ENCODE measurements at places on chromosomes 4 and X.
A peak's percentile ranks its signal among the peaks of the same experiment; 100 is the strongest.

- DNase-seq, result peak; percentile 53
Measured at GRCh38 chr4:168498251-168498650, 1.4 kb downstream of the PALLD start.

DNA sequence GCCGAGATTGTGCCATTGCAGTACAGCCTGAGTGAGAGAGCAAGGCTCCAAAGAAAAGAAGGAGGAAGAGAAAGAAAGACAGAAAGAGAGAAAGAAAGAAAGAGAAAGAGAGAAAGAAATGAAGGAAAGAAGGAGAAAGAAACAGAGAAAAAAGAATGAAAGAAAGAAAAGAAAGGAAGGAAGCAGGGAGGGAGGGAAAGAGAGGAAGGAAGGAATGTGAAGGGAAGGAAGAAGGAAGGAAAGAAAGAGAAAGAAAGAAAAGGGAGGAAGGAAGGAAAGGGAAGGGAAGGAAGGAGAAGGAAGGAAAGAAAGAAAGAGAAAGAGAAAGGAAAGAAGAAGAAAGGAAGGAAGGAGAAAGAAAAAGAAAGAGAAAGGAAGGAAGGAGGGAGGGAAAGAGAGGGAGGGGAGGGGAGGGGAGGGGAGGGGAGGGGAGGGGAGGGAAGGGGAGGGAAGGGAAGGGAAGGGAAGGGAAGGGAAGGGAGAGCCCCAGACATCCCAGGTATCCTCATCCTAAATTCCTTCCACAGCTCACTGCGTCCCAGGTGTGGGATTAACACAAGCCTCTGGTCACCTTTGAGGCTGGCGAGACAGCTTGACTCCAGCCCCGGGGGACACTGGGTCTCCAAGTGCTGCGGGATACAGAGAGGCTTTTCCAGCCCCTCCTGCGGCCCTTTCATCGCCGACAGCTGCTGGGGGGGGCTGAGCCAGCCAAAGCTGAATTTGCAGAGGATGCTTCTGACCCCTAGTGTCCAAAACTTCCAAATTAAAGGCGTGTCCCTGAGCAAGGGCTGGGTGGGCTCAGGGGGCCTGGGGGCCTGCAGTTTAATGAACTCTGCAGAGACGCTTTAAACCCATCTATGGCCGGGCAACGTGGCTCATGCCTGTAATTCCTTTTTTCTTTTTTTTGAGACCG is 24.2 kb upstream of the CSF2RA start:
- no peak for DNase-seq

GRCh38 chrX:50700921-50701320 is 113.1 kb downstream of the SHROOM4 start:
- no peak for DNase-seq

- no peak for DNase-seq
Measured at GRCh38 chr4:36779601-36780000, 464.9 kb upstream of the NWD2 start.

- DNase-seq, result no peak
Measured at GRCh38 chr4:135316266-135316779, 1114.7 kb upstream of the PABPC4L start.

DNA sequence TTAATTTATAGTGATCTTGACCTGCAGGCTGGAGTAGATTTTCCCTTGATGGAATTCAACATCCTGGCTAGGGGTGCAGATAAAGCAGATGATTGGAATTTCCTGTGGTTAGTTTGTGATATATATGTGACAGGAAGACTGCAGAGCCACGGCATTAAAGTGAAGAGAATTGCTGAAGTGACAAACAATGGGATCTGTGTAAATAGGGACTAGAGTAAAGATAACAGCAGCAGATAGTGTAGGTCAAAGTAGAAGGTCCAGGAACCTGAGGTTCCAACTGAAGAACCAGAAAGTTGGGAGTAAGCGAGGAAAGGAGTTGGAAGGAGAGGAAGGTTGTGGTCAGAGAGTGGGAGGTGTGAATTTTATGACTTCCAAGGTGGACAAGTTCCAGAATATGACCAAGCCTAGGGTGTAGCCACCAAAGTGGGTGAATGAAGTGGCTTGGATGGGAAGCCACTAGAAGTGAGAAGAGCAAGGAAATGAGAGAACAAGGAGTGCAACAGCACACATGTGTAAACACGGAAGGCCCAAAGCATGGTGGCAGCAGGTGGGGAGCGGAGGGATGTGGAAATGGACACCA is 325.0 kb downstream of the RAB28 start:
- no peak for DNase-seq

DNA sequence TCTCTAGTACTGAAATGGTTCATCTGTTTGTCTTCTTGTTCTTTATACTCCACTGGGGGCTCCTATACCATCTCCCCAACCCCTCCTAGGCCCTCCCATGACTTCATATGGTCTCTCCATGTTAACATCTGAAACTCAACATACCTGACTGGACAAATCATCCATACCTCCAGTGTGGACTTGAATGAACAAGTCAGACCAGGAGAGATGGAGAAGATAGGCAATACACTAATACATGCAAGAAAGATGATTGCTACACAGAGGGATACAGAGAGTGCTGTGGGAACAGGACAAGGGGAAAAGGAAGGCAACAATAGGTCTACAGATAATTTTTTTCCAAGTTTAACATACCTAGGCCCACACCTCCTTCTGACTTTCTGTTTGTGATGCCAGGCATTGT is 175.1 kb downstream of the FHIP1A start:
- no peak for DNase-seq

- DNase-seq, result peak; percentile 39
Measured at GRCh38 chrX:30504309-30504708, 73.3 kb downstream of the TASL start.

- DNase-seq, result no peak
Measured at GRCh38 chrX:129788527-129788926, 8.8 kb downstream of the SASH3 start.

- peak; percentile 76 for DNase-seq
Measured at GRCh38 chr4:151228189-151229119, 48.5 kb upstream of the PRSS48 start.

- DNase-seq, result no peak
Measured at GRCh38 chrX:8657883-8658282, 74.1 kb downstream of the ANOS1 start.

GRCh38 chrX:129493643-129494042 is 29.6 kb downstream of the SMARCA1 start:
- DNase-seq, result no peak

DNA sequence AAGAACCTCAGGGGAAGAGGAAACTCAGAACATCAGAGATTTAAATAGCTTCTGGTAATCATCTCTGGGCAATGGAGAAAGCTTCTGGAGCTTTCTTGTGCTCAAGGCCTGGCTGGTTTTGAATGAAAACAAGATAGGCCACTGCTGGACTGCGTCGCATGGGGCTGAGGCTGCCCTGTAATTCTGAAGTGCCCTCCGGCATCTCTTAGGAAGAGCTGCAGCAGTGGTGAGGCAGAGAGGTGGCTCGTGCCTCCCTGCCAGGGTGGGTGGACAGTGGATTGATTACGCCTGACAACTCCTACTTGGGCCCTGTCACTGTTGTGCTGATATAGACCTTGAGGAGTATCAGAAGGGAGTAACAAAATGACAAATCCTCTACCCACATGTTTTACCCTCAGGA is 279.7 kb downstream of the NR3C2 start:
- DNase-seq, result peak; percentile 53

DNA sequence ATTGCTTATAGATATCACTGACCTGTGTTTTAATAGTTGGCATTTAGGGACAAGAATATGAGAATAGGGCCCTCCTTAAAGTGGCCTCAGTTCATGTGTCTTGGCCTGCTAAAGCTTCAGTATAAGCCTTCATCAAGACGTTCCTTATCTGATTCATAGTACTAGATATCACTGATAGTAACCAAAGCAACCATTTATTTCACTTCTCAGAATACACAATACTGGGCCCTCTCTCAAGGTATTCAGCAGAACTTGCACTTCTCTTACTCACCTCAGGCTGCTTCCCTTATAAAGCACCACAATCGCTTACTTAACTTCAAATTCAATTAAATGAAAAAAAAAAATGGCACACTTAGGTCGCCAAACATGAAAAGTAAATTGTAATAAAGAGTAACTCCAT is 259.4 kb upstream of the PCDH7 start:
- DNase-seq, result no peak

GRCh38 chr4:31045724-31046318 is 325.7 kb downstream of the PCDH7 start:
- DNase-seq, result no peak

DNA sequence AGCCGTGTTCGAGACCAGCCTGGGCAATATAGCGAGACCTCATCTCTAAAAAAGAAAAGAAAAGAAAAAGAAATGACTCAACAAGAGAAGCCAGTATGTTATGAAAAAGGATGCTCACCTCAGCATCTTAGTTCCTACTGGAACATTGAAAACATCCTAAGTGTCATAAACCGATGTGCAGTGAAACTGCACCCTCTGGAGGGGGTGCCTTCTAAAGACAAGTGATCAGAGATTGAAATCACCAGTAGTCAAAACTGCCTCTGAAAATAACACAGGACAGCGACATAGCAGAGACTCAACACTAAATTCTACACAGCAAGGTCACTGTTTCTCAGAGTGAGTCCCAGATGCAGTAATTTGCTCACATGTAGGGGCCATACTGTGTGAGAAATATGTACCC is 28.0 kb upstream of the ATP6AP2 start:
- DNase-seq, result peak; percentile 11

DNA sequence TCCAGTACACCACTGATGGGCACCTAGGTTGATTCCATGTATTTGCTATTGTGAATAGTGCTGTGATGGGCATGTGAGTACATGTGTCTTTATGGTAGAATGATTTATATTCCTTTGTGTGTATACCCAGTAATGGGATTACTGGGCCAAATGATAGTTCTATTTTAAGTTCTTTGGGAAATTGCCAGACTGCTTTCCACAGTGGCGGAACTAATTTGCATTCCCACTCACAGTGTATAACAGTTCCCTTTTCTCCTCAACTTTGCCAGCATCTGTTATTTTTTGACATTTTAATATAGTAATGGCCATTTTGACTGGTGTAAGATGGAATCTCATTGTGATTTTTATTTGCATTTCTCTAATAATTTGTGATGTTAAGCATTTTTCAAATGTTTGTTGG is 25.9 kb downstream of the CC2D2A start:
- DNase-seq, result no peak

DNA sequence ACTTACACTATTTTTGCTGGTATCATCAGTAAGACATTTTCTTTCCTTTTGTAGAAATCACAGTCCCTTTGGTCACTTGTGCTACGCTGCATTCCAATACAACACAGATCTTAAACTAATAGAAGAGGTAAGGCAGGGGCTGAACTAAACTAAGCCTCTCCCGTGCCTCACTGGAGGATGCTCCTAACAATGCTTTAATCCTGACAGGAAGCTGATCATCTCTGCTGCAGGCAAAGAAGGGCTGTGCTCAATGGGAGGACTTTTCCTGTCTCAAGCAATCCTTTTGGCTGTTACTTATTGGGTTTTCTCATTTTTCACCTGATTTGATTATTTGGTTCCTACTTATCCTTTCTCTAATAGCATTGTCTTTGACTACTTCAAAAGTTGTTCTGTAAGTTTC is 583.1 kb downstream of the INPP4B start:
- DNase-seq, result no peak

DNA sequence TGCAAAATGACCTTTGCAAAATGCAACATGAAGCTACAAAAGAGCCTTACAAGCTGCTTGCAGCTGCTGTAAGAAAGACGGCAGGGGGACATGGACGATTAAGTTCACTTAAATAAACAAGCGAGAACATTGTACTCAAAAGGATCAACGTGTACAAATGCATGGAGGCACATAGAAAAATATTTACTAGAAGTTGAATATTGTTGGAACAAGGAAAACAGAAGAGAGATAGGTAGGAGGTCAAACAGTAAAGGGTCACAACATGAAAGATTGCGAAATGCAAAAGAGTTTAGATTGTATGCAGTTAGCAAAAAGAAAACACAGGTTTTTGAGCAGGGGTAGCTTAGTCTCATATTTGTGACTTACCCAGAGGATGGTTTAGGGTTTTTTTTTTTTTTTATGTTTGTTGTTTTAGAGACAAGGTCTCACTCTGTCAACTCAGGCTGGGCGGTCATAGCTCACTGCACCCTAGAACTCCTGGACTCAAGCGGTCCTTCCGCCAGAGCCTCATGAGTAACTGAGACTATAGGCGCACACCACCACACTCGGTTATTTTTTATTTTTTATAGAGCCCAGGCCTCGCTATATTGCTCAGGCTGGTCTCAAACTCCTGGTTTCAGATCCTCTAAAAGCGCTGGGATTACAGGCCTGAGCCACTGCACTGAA is 1.4 kb upstream of the PHF8 start:
- DNase-seq, result no peak

- DNase-seq, result no peak
Measured at GRCh38 chrX:118218079-118218478, 101.5 kb upstream of the KLHL13 start.

GRCh38 chr4:73006286-73006990 is 63.1 kb downstream of the COX18 start:
- no peak for DNase-seq

DNA sequence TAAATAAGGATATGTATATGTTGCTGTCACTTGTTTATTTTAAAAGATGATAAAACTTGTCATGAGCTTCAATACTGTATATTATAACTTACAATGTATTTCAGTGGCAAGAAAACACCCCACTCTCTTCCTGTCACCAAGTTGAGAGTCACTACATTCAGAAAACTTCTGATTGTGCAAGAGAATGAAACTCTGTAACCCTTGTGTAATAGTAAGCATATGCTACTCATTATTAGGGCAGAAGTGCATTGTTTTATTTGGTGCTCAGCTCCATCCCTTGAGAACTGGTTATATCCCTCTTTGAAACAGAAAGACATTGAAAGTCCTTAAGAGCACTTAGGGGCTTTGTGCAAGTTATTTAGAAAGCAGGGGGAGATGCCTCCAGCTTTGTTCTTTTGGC is 594.5 kb downstream of the ARAP2 start:
- DNase-seq, result no peak

DNA sequence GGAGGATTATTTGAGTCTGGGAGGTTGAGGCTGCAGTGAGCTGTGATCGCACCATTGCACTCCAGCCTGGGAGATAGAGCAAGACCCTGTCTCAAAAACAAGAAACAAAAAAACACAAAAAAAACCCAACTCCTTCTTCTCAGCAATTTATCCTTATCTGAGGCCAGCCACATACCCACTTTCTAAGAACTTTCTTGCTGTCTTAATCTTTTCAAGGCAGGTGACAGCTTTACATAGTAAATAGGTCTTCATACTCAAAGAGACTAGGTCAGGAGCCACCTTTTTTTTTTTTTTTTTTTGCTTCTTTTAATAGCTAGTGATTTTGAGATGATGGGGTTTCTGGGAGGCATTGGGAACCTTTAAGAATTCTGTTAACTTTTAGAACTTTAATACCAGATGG is 26.1 kb upstream of the ZCCHC13 start:
- no peak for DNase-seq

- DNase-seq, result no peak
Measured at GRCh38 chr4:40199999-40200874, 3.4 kb downstream of the RHOH start.

DNA sequence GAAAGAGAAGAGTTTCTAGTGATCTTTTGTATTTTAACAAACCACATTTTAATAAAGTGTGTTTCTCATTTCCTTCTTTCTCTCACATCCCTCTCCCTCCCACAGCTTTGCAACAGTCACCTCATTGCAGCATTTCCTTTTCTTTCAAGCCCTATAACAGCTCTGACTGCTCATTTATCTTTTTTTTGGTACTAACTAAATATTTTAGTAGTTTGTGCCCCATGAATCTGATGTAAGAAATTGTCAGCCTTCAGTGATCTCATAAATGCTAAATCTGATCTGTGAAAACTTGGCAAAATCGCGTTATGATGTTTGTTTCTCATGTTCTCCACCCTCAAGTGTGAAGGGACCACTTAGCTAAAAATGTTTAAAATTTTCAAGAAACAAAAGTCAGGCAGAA is 258.5 kb upstream of the SLIT2 start:
- DNase-seq, result no peak

- DNase-seq, result no peak
Measured at GRCh38 chr4:3299122-3299975, 6.5 kb downstream of the RGS12 start.
